ENCODE measurements at places on chromosomes 12 and 14.

- DNase-seq: no peak
Observed at GRCh38 chr14:105887692-105888091, 361.3 kb downstream of the TMEM121 start.

GRCh38 chr12:93673084-93673483 is 4.1 kb upstream of the CRADD start:
- DNase-seq: no peak

- no peak for DNase-seq
Observed at GRCh38 chr12:72605975-72606374, 333.8 kb downstream of the TRHDE start.

GRCh38 chr12:30643366-30643765 is 52.3 kb downstream of the IPO8 start:
- DNase-seq: no peak

DNA sequence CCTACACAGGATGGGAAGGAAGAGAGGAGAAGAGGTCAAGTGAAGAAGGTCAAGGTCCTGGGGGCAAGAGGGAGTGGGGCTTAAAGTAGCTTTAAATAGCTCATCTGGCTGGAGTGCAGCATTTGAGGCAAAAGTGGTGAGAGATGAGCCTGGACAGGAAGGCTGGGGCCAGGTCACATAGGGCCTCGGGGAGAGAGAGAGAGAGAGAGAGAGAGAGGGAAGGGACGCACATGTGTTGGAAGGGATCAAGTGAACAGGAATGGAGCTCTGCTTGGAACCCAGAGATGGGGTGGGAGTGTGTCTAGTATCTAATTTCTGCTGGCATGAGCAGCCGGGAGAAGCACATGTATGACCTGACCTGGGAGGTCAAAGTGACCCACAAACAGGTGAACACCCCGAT is 407.5 kb downstream of the MED13L start:
- no peak for DNase-seq

- DNase-seq: no peak
Observed at GRCh38 chr14:95250140-95250769, 69.5 kb downstream of the CLMN start.

GRCh38 chr14:56487090-56487667 is 92.4 kb upstream of the TMEM260 start:
- DNase-seq: no peak

DNA sequence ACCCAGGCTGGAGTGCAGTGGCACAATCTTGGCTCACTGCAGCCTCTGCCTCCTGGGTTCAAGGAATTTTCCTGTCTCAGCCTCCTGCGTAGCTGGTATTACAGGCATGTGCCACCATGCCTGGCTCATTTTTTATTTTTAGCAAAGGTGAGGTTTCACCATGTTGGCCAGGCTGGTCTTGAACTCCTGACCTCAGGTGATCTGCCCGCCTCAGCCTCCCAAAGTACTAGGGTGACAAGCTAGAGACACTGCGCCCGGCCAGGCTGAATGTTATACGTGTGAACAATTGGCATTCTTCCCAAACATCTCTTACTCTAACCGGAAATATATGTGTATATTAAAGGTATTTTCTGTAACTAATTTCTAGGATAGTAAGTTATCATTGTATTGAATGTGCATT is 13.2 kb upstream of the LIMA1 start:
- no peak for DNase-seq

GRCh38 chr14:54202288-54202687 is 194.5 kb upstream of the CDKN3 start:
- no peak for DNase-seq

DNA sequence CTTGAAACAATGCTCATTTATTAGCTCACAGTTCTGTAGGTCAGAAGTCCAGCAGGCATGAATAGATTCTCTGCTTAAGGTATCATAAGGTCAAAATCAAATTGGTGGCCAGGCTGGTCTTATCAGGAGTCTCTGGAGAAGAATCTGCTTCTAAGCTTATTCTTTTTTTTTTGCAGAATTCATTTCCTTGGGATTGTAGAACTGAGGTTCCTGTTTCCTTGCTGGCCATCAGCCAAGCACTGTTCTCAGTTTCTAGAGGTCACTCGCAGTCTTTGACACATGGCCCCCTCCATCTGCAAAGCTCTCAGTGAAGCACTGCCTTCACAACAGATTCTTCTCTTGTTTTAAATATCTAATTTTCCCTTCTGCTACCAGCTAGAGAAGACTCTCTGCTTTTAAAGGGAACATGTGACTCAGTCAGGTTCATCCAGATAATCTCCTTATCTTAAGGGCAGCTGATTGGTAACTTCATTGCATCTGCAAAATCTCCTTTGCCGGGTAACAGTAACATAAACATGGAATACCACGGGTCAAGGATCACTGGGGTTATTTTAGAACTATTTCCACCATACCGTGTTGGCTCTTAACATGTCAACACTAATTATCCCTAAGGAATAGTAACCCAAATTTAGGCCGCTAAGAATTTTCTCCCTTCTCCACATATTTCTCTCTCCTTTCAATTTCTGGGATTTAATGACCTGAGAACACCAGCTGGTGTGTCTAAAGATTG is 25.3 kb downstream of the RHOJ start:
- DNase-seq: no peak

- DNase-seq: no peak
Observed at GRCh38 chr14:25032092-25032784, 17.7 kb downstream of the STXBP6 start.

- DNase-seq: no peak
Observed at GRCh38 chr12:94616203-94616729, 34.1 kb downstream of the TMCC3 start.

GRCh38 chr14:97221572-97222285 is 424.5 kb downstream of the VRK1 start:
- no peak for DNase-seq

GRCh38 chr12:5200278-5201087 is 156.8 kb downstream of the KCNA5 start:
- DNase-seq: no peak

DNA sequence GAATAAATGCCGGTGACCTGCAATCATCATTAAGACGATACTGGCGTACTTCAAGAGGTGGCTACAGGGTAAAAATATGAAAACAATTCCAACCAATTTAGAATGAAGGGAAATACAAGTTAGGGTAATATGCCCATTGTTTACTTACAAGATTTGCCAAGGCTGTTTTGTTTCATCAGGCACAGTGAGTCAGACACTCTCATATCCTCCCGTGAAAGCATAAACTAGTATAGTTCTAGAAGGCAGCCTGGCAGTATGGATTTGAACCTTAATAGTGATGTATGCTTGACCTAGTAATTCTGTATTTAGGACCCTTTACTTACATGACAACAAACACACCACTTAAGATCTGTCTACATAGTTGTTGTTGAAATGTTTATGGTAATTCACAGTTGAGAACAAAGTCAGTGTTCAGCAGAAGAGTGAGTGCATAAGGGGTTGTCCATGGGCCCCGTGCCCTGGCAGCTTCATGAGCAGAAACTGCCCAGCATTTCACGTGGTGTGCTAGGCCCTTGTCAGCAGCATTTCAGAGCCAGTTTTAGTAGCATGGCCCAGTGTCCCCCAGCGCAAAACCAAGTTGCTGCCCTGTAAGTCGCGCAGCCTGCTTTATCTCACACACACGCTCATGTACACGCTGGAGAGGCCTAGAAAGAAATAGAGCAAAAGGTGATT is 80.8 kb downstream of the EP400 start:
- DNase-seq: no peak

DNA sequence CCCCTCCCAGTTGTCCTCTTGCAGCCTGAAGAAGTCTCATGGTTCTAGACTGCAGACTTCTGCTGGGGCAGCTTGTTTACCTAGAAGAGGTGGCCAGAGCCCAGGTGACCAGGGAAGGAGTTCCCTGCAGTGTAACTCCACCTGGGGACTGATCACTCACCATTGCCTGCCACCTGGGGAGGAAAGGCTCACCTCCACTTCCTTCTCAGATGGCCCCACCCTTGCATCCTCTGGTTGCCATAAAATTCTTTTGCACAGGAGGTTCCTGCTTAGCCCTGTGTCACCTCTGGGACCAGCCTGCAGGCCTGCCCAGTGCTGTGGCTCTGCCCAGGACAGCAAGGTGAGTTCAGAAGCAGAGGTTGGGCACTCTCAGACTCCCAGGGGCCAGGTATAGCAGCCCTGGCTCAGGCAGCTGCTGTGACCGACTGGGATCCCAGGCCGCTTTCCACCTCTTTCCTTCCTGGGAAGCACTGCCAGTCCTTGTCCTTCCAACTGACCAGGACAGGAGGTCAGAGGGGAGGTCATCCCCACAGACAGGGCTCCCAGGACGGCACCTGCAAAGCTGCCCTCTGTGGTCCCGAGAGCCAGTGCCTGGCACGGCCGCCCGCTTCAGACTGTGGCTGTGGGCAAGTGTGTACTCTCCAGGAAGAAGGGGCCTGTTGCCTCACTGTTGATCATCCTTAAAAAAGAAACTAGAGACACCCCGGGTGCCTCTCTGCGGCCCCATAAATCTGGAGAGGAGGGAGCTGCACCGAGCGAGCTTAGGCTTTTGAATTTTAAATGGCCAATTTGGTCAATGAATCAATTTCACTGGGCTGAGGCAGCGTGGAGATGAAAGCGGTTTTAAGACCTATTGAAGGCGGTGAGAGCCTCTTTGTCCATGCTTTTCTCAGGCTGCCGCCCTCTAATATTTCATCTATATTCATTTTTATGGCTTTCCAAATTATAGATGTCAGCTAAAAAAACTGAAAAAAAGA is 79.5 kb upstream of the C14orf180 start:
- DNase-seq: no peak

- no peak for DNase-seq
Observed at GRCh38 chr14:84688297-84689025, 841.5 kb upstream of the FLRT2 start.

DNA sequence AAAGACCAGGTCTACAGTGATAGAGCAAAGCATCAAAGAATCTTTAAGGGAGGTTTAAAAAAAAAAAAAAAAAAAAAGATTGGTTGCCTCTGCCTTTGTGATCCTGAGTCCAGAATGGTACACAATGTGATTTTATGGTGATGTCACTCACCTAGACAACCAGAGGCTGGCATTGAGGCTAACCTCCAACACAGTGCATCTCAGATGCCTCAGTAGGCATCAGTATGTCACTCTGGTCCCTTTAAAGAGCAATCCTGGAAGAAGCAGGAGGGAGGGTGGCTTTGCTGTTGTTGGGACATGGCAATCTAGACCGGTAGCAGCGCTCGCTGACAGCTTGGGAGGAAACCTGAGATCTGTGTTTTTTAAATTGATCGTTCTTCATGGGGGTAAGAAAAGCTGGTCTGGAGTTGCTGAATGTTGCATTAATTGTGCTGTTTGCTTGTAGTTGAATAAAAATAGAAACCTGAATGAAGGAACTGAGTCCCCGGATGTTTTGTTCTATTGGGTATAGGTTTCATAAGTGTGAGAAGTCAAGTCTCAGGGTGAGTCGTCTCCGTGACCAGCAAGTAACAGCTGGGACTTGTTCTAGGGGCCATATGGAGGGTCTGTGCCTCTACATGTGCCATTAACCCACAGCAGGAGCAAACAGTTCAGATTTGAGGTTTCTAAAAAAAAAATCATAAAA is 9.3 kb downstream of the PEBP1 start:
- no peak for DNase-seq

DNA sequence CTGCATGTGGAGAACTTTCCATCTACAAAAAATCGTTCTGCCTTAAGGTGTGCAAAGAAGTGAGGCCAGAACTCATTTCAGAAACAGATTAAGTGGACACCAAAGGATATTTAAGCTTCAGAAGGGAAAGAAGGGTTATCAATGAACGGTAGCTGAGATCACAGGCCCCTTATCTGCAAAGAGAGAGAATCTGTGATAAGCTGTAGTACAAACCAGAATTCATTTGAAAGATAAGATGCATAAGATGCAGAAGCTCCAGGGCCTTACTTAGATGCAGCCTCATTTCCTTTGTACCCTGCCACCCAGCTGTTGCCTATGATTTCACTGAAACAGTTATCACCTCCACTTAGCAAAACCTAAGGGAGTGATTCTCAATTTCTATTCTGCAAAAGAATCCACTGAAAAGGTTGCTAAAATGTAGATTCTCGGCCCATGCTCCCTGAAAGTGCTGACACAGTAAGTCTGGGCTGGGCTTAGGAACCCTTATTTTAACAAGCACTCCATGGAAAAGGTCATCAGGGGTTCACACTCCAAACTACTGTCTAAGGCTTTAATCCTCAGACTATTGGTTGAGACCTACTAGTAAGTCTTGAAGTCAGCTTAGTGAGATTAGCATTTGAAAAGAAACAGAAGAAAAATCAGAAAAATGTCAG is 64.8 kb downstream of the HELB start:
- DNase-seq: no peak

GRCh38 chr12:90982170-90982569 is 22.6 kb downstream of the EPYC start:
- DNase-seq: no peak

DNA sequence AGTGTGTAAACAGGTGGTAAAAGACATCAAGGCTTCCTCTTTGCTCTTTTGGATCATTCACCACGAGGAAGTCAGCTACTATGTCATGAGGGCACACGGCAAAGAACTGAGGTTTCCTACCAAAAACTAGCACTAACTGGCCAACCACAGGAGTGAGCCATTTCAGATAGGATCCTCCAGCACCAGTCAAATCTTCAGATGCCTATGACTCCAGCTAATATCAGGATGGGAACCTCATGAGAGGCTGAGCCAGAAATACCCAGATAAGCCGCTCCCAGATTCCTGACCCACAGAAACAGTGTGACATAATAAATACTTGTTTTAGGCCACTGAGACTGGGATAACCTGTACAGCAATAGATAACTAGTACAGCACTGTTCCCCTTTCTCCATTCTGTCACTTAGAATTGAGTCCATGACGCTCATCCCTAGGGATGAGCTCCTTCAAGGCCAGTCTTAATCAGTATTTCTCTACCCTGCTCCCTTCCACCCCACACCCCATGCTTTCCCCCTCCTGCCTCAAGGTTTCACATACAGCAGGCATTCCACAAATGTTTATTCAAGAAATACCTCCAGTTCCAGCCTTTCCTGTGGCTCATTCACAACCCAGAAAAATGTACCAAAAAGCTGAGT is 68.4 kb downstream of the PPM1H start:
- no peak for DNase-seq

DNA sequence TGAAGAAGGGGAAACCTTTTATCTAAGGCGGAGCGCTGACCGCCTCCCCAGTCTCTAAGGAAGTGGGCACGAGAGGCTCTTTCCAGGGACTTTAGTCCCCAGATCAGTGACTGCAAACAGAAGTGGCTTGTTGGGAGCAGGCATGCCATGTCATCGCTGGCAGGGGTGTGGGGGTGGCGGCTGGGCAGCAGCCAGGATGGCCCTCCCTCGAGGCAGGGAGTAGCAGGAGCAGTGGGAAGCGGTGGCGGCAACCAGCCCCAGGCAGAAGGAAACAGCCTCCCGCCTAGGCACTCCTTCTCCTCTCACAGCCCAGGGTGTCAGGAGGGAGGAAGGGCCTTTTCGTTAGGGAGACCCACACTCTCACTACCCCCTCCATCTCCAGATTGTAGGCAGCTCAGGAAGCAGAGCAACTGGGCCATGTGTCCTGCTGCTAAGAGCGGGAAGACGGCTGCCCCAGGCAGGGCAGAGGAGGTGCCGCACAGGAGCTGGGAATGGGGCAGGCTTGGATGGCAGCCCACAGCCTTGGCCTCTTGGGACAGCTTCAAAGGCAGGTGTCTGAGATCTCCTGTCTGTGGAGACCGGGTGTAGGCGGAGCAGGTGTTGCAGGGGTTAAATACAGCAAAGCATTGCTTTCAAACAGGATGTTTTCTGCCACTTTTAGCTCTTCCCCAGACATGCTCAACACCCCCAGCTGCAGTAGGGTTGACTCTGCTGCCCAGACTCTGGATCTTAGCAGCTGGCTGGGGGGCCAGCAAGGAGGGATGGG is 21.8 kb downstream of the VDR start:
- no peak for DNase-seq

All from effector CD4-positive, alpha-beta T cell (primary cell).